IgD-negative memory B cell (primary cell): ENCODE measurements at places on chromosomes 1 and 21. TPM values are rescaled to one million over a fixed set of nuclear protein-coding genes. Genes with fewer than 3 reads are reported as not detected.

Gene AZIN2
- polyA plus RNA-seq, result 0.80 TPM

Gene ST6GALNAC5
- polyA plus RNA-seq, result not detected

Gene SYF2
- polyA plus RNA-seq, result 91.2 TPM

Gene NCAM2
- polyA plus RNA-seq, result not detected

Gene CDC42BPA
- not detected for polyA plus RNA-seq

Gene S100A5
- polyA plus RNA-seq, result 1.4 TPM

Gene SERINC2
- not detected for polyA plus RNA-seq

Gene MYOG
- not detected for polyA plus RNA-seq

Gene DIO1
- polyA plus RNA-seq, result 0.18 TPM

Gene FMN2
- polyA plus RNA-seq, result not detected

Gene CCDC30
- 1.5 TPM for polyA plus RNA-seq

Gene HDAC1
- 183 TPM for polyA plus RNA-seq

Gene RXRG
- polyA plus RNA-seq, result not detected

Gene KCTD3
- polyA plus RNA-seq, result 1.3 TPM

Gene LMX1A
- polyA plus RNA-seq, result not detected

Gene TAF13
- 2.7 TPM for polyA plus RNA-seq

Gene TCHH
- not detected for polyA plus RNA-seq

Gene NOTCH2NLA
- 51.3 TPM for polyA plus RNA-seq

Gene MEX3A
- 0.05 TPM for polyA plus RNA-seq

Gene APOBEC4
- polyA plus RNA-seq, result not detected

Gene UTP11
- polyA plus RNA-seq, result 18.9 TPM

Gene LMOD1
- polyA plus RNA-seq, result not detected

Gene INKA2
- polyA plus RNA-seq, result 1.3 TPM

Gene ZFP69B
- 0.95 TPM for polyA plus RNA-seq

Gene GPA33
- polyA plus RNA-seq, result 3.3 TPM

Gene PALMD
- not detected for polyA plus RNA-seq

Gene MR1
- 28.3 TPM for polyA plus RNA-seq

Gene LRRC8C
- 2.9 TPM for polyA plus RNA-seq

Gene AKT3
- polyA plus RNA-seq, result 1.0 TPM

Gene OR6P1
- not detected for polyA plus RNA-seq

Gene CFHR3
- not detected for polyA plus RNA-seq

Gene ADORA1
- not detected for polyA plus RNA-seq

Gene LAMC1
- polyA plus RNA-seq, result 5.5 TPM

Gene ADPRS
- 29.7 TPM for polyA plus RNA-seq

Gene PADI1
- not detected for polyA plus RNA-seq

Gene SLAMF8
- polyA plus RNA-seq, result not detected

Gene RNU1-4
- polyA plus RNA-seq, result not detected

Gene BTG3
- polyA plus RNA-seq, result 6.2 TPM

Gene CD84
- 8.7 TPM for polyA plus RNA-seq

Gene FHAD1
- not detected for polyA plus RNA-seq
